ENCODE measurements at places on chromosomes 12 and 14. TPM values are rescaled to one million over a fixed set of nuclear protein-coding genes. Genes with fewer than 3 reads are reported as not detected.

Gene CLEC4D
- polyA plus RNA-seq, result not detected

Gene RIC8B
- 8.8 TPM for polyA plus RNA-seq

Gene PLA2G1B
- polyA plus RNA-seq, result 14.7 TPM

- DNase-seq, result no peak
Observed at GRCh38 chr14:103081951-103082350, 2.1 kb upstream of the LBHD2 start.

DNA sequence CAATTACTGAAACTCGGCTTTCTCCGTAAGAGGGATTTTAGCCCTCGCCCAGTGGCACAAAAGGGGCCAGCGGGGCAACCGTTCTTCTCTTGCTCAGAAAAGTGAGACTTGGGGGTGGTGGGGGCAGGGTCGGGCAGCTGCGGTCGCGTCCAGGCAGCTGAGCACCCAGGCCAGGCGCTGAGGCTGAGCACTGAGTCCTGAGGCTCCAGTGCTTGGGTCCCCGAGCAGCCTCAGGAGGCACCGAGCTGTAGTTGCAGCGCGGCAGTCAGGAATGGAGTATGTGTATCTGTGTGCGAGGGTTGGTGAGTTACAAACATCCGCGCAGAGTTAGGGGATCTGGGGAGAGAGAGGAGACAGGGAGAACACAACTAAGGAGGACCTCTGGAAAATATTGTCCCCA lies 4.1 kb upstream of the HOXC6 start:
- no peak for DNase-seq
